ENCODE measurements at places on chromosomes 4 and X.

GRCh38 chr4:162458051-162458450, 294.3 kb upstream of the FSTL5 start:
- no peak for DNase-seq

- DNase-seq, result no peak
These were observed 16.7 kb upstream of the FRAS1 start for GRCh38 chr4:78040431-78040830.

DNA sequence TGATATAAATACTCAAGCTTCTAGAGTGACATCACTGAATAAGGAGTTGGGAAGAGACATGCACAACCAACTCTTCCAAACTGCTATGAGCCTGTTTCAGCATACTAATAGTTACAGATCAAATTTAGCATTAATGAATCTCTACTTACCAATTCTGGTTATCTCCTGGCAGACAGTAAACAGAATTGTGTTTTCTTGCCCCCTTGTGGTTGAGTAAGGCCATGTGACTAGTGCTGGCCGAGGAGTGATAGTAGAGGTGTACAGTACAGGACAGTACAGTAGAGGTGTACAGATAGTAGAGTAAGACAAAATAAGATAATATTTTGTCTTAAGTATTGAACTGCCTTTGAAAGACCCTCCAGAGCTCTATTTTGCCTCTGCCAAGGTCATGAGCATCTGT, 681.4 kb downstream of the GABRG1 start:
- DNase-seq, result no peak

- no peak for DNase-seq
These were observed 9.1 kb downstream of the BMPR1B start for GRCh38 chr4:94766856-94767255.

DNA sequence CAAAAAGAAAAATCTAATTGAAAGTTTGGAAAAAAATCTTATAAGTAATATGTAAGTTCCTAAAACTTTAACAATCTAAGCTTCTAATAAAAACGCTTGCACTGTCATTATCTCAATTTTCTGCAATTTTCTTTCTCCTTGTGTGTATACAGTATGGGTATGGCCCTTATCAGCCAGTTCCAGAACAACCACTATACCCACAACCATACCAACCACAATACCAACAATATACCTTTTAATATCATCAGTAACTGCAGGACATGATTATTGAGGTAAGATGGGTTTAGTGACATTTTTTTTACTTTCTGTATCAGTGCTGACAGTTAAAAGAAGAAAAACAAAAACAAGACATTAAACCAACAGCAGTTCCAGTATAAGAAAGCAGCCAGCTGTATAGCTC, 4.9 kb downstream of the STATH start:
- DNase-seq, result no peak

DNA sequence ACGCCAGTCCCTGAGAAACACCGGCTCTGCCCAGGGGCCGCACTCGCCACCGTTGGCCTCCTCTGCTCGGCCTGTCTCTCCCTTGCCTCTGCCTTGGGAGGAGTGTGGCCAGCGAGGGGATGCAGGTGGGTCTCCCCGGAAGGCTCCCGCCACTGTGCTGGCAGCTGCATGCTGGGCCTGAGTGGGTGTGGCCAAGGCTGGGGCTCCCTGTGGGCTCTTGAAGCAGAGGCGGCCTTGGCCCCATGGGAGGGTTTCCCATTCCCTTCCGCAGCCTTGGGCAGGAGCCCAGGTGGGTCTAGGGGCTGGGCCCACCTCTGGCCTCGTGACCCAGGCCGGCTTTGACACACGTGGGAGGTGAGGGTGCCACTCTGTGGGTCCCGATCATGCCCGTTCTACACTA, 19.1 kb downstream of the FGFRL1 start:
- no peak for DNase-seq

GRCh38 chr4:107520368-107520767, 199.7 kb downstream of the PAPSS1 start:
- no peak for DNase-seq

DNA sequence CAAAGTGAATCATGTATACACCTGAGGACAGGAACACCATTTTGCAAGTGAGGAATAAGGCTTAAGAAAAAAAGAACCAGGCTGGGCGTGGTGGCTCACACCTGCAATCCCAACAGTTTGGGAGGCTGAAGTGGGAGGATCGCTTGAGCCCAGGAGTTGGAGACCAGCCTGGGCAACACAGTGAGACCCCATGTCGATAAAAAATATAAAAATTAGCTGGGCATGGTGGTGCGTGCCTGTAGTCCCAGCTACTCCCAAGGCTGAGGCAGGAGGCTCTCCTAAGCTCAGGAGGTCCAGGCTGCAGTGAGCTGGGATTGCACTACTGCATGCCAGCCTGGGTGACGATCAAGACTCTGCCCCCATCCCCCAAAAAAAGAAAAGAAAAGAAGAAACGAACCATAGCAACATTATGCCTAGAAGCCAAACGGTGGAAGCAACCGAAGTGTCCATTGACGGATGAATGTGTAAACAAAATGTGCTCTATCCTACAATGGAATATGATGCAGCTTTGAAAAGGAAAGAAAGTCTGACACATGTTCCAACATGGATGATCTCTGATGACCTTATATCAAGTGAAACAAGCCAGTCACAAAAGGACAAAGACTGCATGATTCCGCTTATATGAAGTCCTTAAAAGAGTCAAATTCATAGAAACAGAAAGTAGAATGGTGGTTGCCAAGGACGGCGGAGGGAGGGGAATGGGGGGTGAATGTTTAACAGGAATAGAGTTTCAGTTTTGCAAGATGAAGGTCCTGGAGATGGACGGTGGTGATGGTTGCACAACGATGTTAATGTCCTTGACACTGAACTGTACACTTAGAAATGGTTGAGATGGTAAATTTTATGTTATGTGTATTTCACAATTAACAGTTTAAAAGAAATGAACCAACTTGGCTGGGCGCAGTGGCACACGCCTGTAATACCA, 8.6 kb upstream of the KIAA0232 start:
- DNase-seq, result no peak

DNA sequence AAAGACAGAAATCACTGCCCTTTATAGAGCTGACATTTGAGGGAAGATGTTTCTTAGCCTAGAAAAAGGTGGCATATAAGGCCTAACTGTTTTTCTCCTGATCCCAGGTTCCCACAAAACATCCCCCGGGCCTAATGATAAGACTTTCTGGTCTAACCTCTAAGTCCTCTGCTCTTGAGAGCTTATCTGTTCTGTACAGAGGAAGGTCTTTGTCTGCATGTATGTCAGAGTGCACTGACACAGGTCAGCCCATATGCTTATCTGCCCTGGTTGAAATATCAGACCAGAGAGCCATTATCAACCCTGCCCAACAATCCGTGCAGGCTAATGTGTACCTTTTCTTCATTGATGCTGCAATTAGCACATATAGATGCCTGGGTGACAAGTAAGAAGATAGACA, 76.2 kb downstream of the ARHGEF9 start:
- no peak for DNase-seq

- DNase-seq, result peak; percentile 69
These were observed 60.4 kb upstream of the IRF2 start for GRCh38 chr4:184534511-184535391.

DNA sequence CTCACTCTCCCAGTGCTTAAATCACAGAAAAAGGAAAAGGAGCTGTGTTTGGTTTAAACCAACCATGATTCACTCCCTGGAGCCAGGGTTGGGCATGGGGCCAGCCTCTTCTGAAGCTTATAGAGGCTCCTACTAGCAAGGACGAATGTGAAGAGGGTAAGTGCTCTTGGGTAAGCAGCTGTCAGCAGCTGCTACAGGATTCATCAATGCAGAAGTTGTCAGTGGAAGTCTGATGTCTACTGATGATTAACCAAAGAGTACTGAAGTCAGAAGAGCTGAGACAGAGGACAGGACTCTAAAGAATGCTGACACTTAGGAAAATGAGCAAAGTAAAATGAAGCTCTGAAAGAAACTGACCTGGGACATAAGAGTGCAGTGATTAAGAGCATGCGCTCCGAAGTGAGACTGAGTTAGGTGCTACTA, 32.7 kb upstream of the JADE1 start:
- DNase-seq, result peak; percentile 93

DNA sequence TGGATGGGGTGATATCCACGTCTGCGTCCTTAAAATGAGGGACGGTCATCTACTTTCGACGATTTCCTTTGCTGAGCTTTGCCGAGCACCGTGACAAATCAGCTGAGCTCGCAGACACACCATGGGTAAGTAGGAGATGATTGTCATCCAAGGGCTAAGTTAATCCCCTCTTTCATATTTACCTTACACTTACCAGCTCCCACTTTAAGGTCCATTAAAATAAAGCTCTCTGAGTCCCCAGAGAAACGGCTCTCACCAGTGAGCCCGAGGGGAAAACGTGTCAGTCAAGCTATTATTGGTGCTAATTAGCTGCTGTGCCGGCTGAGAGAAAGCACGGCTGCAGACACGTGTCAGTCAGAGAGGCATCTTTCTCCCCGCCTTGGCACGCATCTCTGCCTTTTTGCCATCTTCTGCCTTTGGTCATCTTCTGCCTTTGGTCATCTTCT, 72.2 kb downstream of the CRLF2 start:
- DNase-seq, result no peak
